B cell (primary cell): ENCODE measurements at places on chromosomes 1 and 21. TPM values are rescaled to one million over a fixed set of nuclear protein-coding genes. Genes with fewer than 3 reads are reported as not detected.

MTX1 gene
- total RNA-seq: 18.4 and 19.0 TPM in 2 replicates

PADI1 gene
- not detected in 2 replicates for total RNA-seq

ORC1 gene
- total RNA-seq: 1.3 TPM in 2 replicates

LMNA gene
- 28.7 and 32.3 TPM in 2 replicates for total RNA-seq

SMIM34 gene
- not detected in 2 replicates for total RNA-seq

ILDR2 gene
- total RNA-seq: 0.36 TPM in 1 of 2 replicates, not detected in the other

OPTC gene
- not detected in 2 replicates for total RNA-seq

OR6N1 gene
- not detected in 2 replicates for total RNA-seq
